T-cell (primary cell): ENCODE measurements at places on chromosomes 6 and 20. TPM values are rescaled to one million over a fixed set of nuclear protein-coding genes. Genes with fewer than 3 reads are reported as not detected.

DNA sequence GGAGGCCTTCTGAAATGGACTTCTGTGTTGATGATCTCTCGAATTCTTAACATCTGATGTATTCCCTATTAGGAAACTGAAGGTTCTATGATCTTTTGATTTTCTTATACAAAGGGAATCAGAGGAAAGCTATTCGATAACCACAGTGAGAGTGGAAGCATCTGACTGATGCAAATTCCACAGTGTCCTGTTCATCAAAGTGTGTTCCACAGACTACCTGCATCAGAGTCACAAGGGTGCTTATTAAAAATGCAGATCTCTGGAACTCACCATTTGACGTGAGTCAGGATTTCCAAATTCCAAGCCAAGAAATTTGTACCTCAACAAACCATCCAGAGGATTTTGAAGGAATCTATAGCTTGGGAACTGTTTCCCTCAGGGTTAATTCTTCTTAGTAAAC is 4.4 kb upstream of the MEP1A start:
- no peak overlapping the region for H3K27ac ChIP-seq
- no peak for DNase-seq
- no peaks in the 10 kb centered on the region for H3K36me3 ChIP-seq
- H3K4me3 ChIP-seq, result no peak overlapping the region
- H3K4me1 ChIP-seq, result no peaks in the 10 kb centered on the region
- H3K27me3 ChIP-seq, result no peaks in the 10 kb centered on the region

GRCh38 chr6:25883991-25884390 is 9.9 kb upstream of the SLC17A3 start:
- H3K27me3 ChIP-seq, result no peaks in the 10 kb centered on the region
- H3K27ac ChIP-seq, result no peak overlapping the region
- H3K4me1 ChIP-seq, result no peaks in the 10 kb centered on the region

DNA sequence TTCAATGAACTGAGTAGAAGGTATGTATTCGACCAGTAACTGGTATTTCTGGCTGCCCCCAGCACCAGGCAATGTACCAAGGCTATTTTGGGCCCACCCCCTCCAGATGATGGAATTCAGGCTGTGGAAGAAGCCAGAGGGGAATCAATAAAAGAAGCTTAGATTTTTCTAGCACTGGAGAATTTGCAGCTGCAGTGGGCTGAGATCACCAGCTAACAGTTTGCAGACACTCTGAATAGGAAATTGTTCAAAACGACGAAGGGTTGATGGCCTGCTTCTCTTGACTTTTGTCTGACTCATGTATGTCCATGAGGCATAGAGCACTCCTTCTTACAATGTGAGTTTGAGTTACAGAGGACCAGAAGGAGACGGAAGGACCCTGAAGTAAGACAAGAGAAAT is 32.4 kb upstream of the FBXO9 start:
- H3K4me1 ChIP-seq, result no peaks in the 10 kb centered on the region
- H3K27ac ChIP-seq, result no peak overlapping the region
- peaks cover 4% of the 10 kb centered on the region for H3K36me3 ChIP-seq
- no peaks in the 10 kb centered on the region for H3K27me3 ChIP-seq
- no peak overlapping the region for H3K4me3 ChIP-seq

- no peak overlapping the region for H3K27ac ChIP-seq
- DNase-seq, result no peak
- H3K4me1 ChIP-seq, result no peaks in the 10 kb centered on the region
- no peaks in the 10 kb centered on the region for H3K36me3 ChIP-seq
- H3K4me3 ChIP-seq, result no peak overlapping the region
Measured at GRCh38 chr6:15674690-15675386, 12.0 kb upstream of the DTNBP1 start.

DNA sequence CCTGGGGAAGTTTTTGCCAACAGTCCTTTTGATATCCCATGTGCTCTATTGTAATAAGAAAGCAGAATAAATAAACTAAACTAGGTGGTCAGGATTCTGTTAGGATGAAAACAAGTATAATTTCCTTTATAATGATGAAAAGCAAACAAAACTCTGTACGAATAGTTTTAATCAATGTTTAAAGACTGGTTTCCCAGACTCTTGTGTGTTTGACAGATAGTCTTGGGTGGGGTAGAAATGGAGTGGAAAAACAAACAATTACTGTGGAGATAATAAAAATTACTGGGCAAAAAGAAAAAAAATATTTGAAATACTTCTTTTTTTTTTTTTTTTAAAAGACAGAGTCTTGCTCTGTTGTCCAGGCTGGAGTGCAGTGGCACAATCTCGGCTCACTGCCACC is 152.1 kb upstream of the FLRT3 start:
- H3K4me1 ChIP-seq, result no peaks in the 10 kb centered on the region
- no peak for DNase-seq
- H3K27ac ChIP-seq, result no peak overlapping the region
- no peaks in the 10 kb centered on the region for H3K36me3 ChIP-seq
- no peaks in the 10 kb centered on the region for H3K27me3 ChIP-seq

DNA sequence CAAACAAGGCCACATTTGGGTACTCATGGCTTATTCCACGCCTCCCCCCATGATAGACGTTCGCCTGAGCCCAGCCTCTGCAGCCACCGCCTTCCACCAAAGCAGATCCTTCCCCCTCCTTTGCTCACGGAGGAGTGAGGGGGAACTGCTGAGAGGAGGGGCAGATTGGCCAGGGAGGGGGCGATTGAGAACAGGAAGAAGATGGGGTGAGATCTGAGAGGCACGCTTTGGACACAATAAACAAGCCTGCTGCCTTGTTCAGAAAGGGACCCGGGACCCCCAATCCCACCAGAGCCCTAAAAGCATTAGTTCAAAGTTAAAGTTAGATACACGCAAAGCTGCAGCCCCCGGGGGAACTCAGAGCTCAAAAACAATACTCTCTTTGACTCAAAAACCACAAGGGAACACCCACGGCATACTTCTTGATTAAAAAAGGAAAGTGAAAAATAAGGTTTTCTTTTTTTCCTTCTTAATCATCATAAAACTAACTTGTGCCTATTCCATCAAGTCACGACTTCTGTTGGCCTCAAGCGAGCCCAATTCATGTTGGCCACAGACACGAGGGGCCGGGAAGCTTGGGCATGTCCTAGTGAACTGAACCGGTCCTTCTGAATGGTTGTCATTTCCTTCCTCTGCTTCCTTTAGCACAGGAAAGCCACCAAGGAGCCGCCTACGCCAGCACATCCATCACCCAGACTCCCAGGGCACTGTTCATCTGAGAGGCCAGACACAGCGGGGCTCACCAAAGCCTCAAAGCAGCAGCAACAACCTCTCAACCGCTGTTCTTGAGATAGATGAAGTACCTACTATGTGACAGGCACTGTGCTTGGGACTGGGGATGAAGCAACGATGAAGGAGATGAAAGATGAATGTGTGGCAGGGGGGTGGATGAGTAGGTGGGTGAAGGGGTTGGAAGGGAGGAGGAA is 44.7 kb downstream of the NFATC2 start:
- H3K4me1 ChIP-seq, result peaks cover 88% of the 10 kb centered on the region
- no peaks in the 10 kb centered on the region for H3K27me3 ChIP-seq
- H3K27ac ChIP-seq, result peak overlapping the region; percentile 63
- H3K36me3 ChIP-seq, result no peaks in the 10 kb centered on the region

- no peak for DNase-seq
- H3K27ac ChIP-seq, result no peak overlapping the region
- no peaks in the 10 kb centered on the region for H3K27me3 ChIP-seq
- no peak overlapping the region for H3K4me3 ChIP-seq
- no peaks in the 10 kb centered on the region for H3K4me1 ChIP-seq
Measured at GRCh38 chr20:35215066-35215956, 11.2 kb upstream of the MMP24 start.

DNA sequence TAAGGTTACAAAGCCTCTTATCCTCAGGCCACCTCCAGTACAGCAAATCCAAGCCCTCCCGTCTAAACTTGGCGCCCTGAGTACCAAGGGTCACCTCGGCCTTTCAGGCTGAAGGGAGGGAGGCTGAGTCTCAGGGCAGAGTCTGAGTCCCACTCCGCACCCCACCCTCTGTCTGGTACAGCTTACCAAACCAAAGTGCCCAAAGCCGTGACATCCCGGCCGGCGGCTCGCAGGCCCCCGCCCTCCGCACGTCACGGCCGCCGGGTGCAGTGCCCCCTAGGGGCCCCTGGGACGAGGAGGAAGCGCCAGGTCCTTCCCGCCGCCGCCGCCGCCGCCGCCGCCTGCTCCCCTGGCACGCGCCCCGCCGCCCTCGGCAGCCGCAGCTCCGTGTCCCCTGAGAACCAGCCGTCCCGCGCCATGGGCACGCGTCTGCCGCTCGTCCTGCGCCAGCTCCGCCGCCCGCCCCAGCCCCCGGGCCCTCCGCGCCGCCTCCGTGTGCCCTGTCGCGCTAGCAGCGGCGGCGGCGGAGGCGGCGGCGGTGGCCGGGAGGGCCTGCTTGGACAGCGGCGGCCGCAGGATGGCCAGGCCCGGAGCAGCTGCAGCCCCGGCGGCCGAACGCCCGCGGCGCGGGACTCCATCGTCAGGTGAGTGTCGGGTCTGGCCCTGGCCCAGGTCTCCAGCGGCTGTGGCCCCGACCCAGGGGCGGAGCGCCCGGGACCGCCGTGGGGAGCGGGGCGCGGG is at the start of gene MTHFD1L:
Gene MTHFD1L, plus strand, starts transcription at position 297 of the 741 bp plus-strand sequence. Its CDS starts 121 bp downstream, at position 418.
- no peaks in the 10 kb centered on the region for H3K36me3 ChIP-seq
- H3K27ac ChIP-seq, result peak within 1 kb of the TSS; percentile 13
- H3K27me3 ChIP-seq, result peaks cover 5% of the 10 kb centered on the region
- peak; percentile 18 for DNase-seq
- H3K4me1 ChIP-seq, result peaks cover 11% of the 10 kb centered on the region

DNA sequence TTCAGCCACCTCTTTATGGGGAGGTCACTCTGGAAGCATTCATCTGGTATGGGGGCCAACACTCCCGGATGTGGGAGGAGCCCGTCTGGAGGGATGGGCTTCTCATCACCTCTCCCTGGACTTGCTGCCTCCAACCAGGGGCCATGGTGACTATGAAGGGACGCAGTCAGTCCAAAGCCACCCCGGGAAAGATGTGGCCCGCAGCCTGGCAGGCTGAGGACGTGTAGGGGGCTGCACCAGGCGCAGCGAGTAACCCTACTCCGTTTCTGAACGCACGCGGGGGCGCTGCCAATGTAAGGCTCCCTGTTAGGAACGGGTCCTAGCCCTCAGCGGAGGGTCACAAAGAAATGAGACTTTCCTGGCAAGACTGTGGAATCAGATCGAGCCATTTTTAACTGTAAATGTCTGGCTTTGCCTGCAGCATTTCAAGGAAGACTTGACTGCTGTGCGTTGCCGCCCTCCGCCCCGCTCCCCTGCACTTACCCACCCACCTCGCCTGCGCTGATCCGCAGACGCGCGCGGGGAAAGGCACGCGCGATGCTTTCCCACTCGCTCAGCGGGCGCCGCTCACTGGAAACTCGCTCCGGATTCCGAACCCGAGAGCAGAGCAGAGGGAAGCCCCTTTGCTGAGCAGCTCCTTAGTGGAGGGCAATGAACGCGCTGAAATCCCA is 55.1 kb downstream of the IL20RA start:
- H3K36me3 ChIP-seq, result no peaks in the 10 kb centered on the region
- peaks cover 21% of the 10 kb centered on the region for H3K27me3 ChIP-seq
- H3K27ac ChIP-seq, result no peak overlapping the region
- no peak for DNase-seq

DNA sequence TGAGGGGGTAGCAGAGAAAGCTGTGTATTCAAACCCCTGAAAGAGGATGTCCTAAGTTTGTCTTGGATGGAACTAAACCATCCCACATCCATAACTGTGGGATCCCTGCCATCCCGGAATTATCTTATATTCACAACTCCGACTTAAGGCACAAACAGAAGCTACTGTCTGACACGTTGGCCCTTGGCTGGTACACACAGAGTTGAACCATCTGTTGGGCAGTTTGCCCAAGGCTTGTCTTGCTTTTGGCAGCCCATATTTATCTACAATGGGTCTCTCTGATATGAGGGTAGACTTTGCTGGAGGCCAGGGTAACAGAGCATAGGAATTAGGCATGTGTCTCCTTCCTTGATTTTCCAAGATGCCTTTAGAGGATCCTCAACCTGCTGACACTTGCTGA is 116.6 kb upstream of the PROKR2 start:
- H3K4me3 ChIP-seq, result no peak overlapping the region
- H3K27ac ChIP-seq, result no peak overlapping the region
- peaks cover 15% of the 10 kb centered on the region for H3K27me3 ChIP-seq

DNA sequence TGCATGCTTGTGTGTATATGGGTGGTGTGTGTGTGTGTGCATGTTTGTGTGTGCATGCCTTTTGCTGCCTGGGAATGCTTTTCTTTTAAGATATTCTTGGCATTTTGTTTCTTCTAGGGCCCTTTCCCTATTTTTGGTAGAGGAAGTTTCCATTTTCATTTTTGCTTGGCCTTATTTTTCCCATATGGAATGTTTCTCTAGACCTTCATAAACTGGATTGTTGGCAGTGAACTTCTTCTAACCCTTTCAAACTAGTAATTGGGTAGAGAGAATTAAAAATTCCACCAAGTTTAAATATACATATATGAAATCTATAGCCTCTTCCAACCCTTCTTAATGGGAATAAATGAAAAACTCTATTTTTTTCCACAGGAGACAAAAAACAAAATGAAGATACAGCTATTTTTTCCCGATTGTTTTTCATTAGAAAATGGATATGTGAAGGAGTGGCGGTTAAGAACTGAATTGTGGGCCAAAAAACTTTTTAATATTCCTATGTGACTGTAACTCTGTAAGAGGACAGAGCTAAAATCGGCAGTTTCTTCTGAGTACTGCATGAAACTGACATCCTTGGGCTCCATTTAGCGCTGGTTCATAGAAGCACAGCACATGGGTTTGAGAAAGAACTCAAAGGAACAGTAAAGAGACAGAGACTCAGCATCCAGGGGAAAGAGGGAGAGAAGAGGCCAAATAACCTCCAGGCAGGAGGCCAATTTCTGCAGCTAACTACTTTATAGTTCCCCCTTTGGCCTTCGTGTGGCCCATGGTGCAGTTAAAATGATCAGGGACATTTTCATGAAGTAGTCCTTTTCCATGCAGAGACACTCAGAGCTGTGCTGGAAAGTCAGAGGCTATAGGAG is 102.1 kb downstream of the TMEM170B start:
- H3K4me1 ChIP-seq, result no peaks in the 10 kb centered on the region
- H3K27ac ChIP-seq, result no peak overlapping the region
- H3K4me3 ChIP-seq, result no peak overlapping the region
- no peaks in the 10 kb centered on the region for H3K36me3 ChIP-seq
- DNase-seq, result no peak

HCK gene
- 0.73 TPM for total RNA-seq

RSPO3 gene
- not detected for total RNA-seq

CAGE1 gene
- 0.09 TPM for total RNA-seq

DNMT3B gene
- total RNA-seq, result 0.56 TPM

SNPH gene
- 23.4 TPM for total RNA-seq

OR2B6 gene
- total RNA-seq, result not detected

HLA-DPA1 gene
- 35.9 TPM for total RNA-seq
